H1 (cell line): ENCODE measurements at places on chromosomes 7 and 10.

DNA sequence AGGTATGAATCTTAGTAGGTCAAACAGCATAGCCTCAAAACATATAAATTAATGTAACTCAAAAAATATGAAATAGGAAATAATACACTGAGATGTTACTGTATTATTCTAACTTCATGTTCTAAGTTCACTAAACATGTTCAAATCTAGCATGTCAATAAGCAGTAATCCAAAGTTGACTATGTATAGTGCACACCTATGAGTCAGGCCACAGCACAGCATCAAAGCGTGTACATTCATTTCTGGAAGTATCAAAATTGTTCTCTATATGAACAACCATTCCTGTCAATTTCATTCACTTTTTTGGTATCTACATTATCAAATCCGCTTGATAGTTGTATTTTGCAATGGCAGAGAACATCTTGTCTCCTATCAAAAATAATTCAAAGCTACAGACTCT lies 418.9 kb upstream of the POM121L12 start:
- no peaks in the 10 kb centered on the region for H3K4me1 ChIP-seq
- no peak for DNase-seq
- H3K36me3 ChIP-seq: no peaks in the 10 kb centered on the region

DNA sequence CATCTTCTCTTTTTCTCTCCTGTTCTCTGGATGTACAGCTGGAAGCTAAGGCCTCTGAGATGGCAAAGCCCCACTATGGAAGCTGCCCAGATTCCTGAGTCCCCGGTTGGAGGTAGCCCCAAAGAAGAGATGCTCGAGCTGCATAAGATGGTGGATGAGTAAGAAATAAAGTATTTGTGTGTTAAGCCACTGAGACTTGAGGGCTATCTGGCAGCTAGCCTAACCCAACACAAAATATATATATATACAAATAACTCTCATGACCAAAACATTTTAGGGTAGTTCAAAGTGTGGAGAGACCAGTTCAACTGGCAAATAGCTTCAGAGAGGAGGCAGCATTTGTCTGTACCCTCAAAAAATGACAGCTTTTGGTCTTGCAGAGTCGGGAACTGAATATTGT lies 72.4 kb upstream of the PDE1C start:
- no peak overlapping the region for H3K27ac ChIP-seq
- no peaks in the 10 kb centered on the region for H3K27me3 ChIP-seq
- no peak overlapping the region for H3K4me3 ChIP-seq
- DNase-seq: no peak
- H3K36me3 ChIP-seq: no peaks in the 10 kb centered on the region
- H3K4me1 ChIP-seq: no peaks in the 10 kb centered on the region

DNA sequence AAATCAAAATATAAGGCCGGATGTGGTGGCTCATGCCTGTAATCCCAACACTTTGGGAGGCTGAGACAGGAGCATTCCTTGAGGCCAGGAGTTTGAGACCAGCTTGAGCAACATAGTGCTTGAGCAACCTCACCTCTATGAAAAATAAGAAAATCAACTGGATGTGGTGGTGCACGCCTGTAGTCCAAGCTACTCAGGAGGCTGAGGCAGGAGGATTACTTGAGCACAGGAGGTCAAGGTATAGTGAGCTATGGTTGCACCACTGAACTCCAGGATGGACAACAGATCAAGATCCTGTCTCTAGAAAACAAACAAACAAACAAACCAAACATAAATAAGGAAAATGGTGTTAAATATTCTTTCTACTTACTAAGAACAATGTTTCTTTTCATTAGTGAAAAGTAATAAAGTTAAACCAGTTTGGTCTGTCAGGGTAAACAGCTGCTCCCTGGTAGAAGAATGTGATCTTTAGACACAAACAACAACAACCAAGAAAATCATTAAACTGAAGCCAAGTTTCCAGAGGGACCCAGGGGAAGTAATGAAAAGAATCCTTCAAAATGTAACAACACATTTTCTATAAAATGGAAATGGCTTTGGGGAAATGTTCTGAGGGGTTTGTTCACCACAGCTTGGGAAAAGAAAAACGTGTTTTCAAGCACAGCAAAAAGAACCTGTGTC lies 17.5 kb upstream of the BAG3 start:
- no peaks in the 10 kb centered on the region for H3K4me1 ChIP-seq
- H3K27me3 ChIP-seq: no peaks in the 10 kb centered on the region
- H3K27ac ChIP-seq: no peak overlapping the region
- no peak for DNase-seq
- no peaks in the 10 kb centered on the region for H3K36me3 ChIP-seq

DNA sequence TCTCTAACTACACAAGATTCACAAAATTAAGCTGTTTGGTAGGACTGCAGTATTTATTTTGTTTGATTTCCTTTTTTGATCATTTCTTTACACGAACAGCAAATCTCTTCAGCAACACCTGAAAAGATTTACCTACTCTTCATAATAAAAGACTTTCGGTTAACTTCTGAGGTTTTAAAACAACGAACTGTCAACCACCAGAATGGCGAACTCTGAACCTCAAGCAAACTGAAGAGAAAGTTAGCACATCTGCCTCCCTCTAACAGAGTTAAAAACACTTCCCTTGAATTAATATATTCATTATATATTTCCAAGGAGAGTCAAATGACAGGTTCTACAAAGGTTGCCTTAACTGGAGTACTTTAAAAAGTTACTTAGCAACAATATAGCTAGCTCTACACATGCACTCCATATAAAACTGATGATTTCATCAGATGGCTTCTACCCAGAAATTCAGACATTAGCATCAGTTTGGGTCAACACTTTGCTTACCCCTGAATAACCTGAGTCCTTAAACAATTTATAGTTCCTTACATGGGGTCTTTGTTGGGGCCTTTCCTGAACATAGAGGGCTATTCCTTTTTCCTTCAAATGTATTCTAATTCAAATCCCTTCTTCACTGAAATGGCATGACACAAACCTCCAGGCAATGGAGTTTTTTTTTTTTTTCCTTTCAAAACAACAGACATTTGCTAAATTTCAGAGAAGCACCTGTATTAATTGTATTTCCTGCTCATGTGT lies 118.3 kb downstream of the SEM1 start:
- no peak overlapping the region for H3K4me3 ChIP-seq
- H3K27ac ChIP-seq: peak overlapping the region; percentile 40; the same call in 1 of the 2 replicates
- no peak for DNase-seq
- no peaks in the 10 kb centered on the region for H3K36me3 ChIP-seq
- peaks cover 18% of the 10 kb centered on the region for H3K4me1 ChIP-seq

GRCh38 chr7:41633690-41634089 lies 69.2 kb downstream of the INHBA start:
- H3K4me3 ChIP-seq: no peak overlapping the region
- no peaks in the 10 kb centered on the region for H3K36me3 ChIP-seq
- no peaks in the 10 kb centered on the region for H3K4me1 ChIP-seq
- no peaks in the 10 kb centered on the region for H3K27me3 ChIP-seq
- no peak for DNase-seq
- no peak overlapping the region for H3K27ac ChIP-seq

GRCh38 chr7:92717993-92718716 lies 118.2 kb downstream of the CDK6 start:
- no peaks in the 10 kb centered on the region for H3K27me3 ChIP-seq
- H3K27ac ChIP-seq: no peak overlapping the region
- H3K4me1 ChIP-seq: no peaks in the 10 kb centered on the region

DNA sequence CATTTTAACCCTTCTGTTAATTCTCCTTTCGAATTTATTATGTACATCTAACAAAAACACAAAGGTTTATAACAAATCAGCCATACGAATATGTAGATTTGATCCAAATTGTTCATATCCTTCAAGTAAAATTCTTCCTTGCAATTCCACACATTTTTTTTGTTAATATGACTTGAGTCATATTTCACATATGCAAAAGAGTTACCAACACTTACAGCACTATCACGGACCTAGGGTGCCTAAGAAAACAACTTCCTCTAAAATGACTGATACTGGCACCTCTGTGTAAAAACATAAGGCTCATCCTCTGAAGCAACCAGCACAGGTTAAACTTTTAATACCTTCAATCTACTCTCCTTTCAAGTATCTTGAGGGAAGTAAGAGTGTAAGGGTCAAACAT lies 451.8 kb downstream of the SEMA3D start:
- H3K36me3 ChIP-seq: no peaks in the 10 kb centered on the region
- H3K4me3 ChIP-seq: no peak overlapping the region
- no peaks in the 10 kb centered on the region for H3K4me1 ChIP-seq
- no peaks in the 10 kb centered on the region for H3K27me3 ChIP-seq

DNA sequence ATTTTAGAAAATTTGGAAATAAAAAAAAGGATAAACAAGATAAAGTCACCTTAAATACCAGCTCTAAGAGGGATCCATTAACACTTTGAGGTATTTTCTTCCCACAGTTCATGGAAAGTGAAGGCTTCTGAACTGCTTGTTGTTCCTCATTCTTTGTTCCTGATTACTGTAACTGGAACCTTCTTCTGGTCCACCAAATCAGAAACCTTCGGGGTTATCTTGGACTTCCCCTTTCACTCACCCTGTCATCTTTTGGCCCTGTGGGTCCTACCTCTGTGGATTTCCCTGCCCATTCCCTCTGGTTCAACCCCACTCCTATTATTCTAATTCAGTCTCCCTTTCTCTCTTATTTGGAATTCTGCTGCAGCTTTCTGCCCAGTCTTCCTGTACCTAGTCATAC lies 116.5 kb upstream of the PRPS1L1 start:
- H3K27me3 ChIP-seq: no peaks in the 10 kb centered on the region
- H3K4me3 ChIP-seq: no peak overlapping the region
- no peaks in the 10 kb centered on the region for H3K4me1 ChIP-seq
- no peak overlapping the region for H3K27ac ChIP-seq
- H3K36me3 ChIP-seq: no peaks in the 10 kb centered on the region

GRCh38 chr10:111954386-111954785 lies 229.2 kb downstream of the GPAM start:
- H3K27me3 ChIP-seq: no peaks in the 10 kb centered on the region
- no peak overlapping the region for H3K27ac ChIP-seq
- no peaks in the 10 kb centered on the region for H3K36me3 ChIP-seq
- DNase-seq: no peak

- DNase-seq: no peak
- H3K4me1 ChIP-seq: peaks cover 3% of the 10 kb centered on the region
- H3K27ac ChIP-seq: no peak overlapping the region
- no peaks in the 10 kb centered on the region for H3K36me3 ChIP-seq
- H3K27me3 ChIP-seq: no peaks in the 10 kb centered on the region
- H3K4me3 ChIP-seq: no peak overlapping the region
These were observed 18.2 kb upstream of the C10orf105 start for GRCh38 chr10:71737834-71738197.

DNA sequence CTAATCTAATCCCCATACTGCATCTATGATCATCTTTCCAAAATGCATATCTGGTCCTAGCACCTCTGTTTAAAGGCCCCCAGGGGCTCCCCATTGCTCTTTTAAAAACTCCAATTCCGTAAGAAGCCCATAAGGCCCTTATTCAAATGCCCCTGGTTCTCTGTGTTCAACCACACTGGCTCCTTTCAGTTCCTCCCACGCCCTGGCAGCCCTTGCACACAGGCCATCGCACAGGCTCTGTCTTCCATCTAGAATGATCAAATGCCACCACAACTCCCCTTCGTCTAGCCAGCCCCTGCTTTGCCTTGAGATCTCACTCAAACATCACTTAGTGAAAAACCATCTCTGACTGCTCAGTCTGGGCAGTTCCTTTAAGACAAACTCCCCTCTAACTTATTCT lies 112.9 kb upstream of the LYZL2 start:
- H3K27ac ChIP-seq: no peak overlapping the region
- no peaks in the 10 kb centered on the region for H3K36me3 ChIP-seq
- H3K4me1 ChIP-seq: no peaks in the 10 kb centered on the region
- no peak overlapping the region for H3K4me3 ChIP-seq
- H3K27me3 ChIP-seq: no peaks in the 10 kb centered on the region

DNA sequence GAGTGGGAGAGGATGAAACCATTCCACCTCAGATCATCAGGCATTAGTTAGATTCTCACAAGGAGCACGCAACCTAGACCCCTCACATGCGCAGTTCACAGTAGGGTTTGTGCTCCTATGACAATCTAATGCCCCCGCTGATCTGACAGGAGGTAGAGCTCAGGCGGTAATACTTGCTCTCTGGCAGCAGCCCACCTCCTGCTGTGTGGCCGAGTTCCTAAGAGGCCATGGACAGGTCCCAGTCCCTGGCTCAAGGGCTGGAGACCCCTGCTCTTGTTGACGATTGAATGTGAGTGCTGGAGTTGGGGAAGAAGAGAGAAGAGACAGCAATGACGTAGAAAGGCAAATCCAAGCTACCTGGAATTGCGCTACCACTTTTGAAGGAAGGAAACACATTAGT lies 267.2 kb downstream of the TFEC start:
- no peaks in the 10 kb centered on the region for H3K36me3 ChIP-seq
- H3K4me3 ChIP-seq: no peak overlapping the region
- DNase-seq: peak; percentile 53
- no peaks in the 10 kb centered on the region for H3K27me3 ChIP-seq
- no peaks in the 10 kb centered on the region for H3K4me1 ChIP-seq

- no peaks in the 10 kb centered on the region for H3K27me3 ChIP-seq
- DNase-seq: no peak
- no peak overlapping the region for H3K27ac ChIP-seq
- no peak overlapping the region for H3K4me3 ChIP-seq
- H3K4me1 ChIP-seq: no peaks in the 10 kb centered on the region
- H3K36me3 ChIP-seq: no peaks in the 10 kb centered on the region
These were observed 56.4 kb downstream of the MET start for GRCh38 chr7:116728413-116728812.

DNA sequence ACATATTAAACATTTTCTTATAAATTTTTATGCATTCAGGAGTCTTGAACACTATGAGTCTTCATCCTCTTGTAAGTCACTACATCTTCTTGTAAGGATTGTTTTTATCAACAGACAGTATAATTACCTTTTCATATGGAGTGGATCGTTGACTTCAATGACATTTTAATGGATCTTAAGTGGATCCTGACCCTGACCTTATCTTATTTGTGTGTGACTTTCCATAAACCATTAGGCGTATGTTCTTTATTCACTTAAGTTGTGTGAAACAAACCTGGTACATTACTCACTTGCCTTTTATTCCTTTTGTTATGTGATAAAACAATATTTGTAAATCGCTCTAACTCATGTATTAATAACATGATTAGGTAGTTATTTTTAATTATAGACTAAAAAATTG lies 18.5 kb upstream of the SEMA3C start:
- DNase-seq: no peak
- H3K36me3 ChIP-seq: no peaks in the 10 kb centered on the region
- H3K4me3 ChIP-seq: no peak overlapping the region
- H3K4me1 ChIP-seq: no peaks in the 10 kb centered on the region

GRCh38 chr7:138226001-138226476 lies 149.8 kb downstream of the AKR1D1 start:
- H3K36me3 ChIP-seq: no peaks in the 10 kb centered on the region
- no peak for DNase-seq
- no peak overlapping the region for H3K27ac ChIP-seq

DNA sequence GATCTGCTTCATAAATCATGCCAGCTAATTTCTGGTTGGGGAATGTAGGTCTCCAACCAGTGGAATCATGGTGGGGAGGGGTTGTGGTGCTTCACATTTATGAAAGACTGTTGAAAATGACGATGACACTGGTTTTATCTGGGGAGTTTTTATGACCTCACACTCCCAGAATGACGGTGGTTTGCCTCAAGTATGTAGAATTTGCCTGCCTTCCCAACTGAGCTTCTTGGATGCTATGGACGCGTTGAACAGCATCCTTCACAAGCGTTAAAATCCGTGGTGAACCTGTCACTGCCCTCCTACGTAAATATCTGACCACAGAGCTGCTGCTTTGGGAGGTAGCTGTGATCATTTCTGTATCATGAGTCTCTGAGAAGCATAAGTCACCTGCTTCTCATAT lies 3.3 kb downstream of the INSYN2A start:
- H3K4me3 ChIP-seq: no peak overlapping the region
- no peak overlapping the region for H3K27ac ChIP-seq
- no peak for DNase-seq
- no peaks in the 10 kb centered on the region for H3K36me3 ChIP-seq
